ENCODE measurements at places on chromosomes 5 and 9.

DNA sequence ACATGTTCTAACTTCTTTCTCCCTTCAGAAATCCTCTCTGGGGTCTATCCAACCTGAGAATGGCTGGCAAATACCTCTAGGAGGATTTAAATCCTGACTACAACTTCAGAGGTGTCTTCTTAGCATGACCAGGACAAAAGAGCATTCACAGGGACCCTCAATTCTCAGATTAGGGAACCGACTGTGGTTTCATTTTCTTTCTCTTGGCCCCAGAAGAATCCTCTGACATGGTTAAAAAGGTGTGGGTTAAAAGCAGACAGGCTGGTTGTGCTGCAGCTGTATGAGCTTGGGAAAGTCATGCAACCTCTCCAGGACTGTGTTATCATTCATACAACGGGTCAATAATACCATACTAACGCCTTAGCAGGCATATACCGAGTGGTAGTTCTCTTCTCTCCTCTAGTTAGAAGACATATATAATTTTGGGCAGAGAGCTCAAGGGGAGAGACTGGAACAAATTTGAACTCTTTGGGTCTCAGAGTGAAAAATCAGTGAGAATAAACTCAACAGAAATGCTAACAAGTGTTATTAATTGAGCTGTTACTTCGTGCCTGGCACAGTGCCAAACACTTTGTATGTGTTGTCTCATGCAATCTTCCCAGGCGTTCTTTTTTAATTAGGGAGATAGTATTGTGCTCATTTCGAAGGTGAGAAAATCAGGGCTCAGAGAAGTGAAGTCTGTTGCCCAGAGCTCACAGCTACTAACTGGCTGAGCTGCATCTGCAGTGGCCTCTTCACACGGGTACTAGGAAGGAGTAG, 35.2 kb downstream of the INSYN2B start:
- DNase-seq = no peak

GRCh38 chr9:130549093-130549735, 30.2 kb upstream of the FUBP3 start:
- DNase-seq = no peak

- no peak for DNase-seq
Observed at GRCh38 chr5:107043665-107044064, 627.1 kb downstream of the EFNA5 start.

GRCh38 chr9:70058569-70059116, 15.0 kb downstream of the MAMDC2 start:
- no peak for DNase-seq

GRCh38 chr5:177448244-177448950, 1.8 kb downstream of the PRR7 start:
- DNase-seq = no peak

DNA sequence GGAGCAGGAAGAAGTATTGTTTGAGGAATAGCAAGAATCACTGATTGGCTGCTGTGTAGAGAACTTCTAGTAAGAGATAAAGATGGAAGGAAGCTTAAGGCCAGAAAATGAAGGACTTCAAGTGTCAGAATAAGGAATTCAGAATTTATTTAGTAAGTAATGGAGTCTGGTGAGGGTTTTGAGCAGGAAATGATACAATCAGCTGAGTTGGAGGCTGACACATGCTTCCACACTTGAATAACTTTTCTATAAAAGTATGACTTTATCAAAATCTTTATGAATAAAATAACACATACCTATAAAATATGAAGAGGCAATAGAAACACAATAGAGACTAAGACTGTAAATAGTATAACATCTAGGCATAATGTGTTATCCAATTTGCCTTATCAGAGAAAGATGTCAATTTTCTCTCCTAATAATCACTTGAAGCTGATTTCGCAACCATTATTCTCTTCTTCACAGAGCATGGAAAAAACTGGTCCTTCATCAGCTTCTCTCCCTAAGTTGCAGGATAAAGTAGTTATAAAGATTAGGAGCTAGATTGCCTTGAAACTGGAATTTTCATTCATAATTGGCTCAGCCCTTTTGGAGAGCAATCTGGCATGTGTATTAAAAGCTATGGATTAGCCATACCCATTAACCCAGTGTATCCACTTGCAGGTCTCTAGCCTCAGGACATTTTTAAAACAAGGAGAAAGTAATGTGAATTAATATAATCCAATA, 143.4 kb downstream of the ZNF608 start:
- DNase-seq = no peak

DNA sequence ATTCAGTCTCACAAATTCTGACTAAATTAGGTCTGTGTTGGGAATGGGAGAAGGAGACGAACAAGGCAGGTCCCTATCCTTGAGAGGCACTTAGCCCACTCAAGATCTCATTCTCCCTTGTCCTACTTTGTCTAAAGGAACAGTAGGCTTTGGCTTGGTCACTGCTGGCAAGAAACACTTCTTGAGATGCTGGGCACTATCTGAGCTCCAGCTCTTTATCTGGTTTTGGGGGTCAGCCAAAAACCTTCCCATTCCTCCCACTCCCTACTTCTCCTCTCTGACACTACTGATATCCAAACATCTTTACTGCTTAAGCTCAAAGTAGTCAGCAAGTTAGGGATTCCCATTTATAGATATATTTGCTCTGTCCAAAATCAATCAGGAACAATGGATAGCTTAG, 155.2 kb downstream of the MAPKAP1 start:
- no peak for DNase-seq

GRCh38 chr9:127869310-127870152, 7.9 kb downstream of the AK1 start:
- peak; percentile 73 for DNase-seq

DNA sequence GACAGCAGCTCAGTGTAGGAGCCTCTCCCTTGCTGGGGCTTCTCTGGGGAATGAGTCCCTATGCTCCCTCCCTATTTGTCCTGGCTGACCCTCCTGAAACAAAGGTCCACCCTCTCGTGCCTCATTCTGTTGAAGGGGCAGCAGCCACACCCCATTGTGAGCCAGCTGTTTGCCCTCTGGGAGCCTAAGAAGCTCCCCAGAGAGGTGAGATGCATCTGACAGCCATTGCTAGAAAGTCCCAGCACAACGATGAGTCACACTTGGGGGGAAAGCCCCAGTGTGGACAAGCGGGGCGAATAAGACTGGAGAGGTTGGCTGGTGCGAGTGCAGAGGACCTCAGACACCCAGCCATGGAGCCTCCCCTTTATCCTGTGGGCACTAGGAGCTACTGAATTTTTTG, 101.4 kb downstream of the PPARGC1B start:
- DNase-seq = no peak

DNA sequence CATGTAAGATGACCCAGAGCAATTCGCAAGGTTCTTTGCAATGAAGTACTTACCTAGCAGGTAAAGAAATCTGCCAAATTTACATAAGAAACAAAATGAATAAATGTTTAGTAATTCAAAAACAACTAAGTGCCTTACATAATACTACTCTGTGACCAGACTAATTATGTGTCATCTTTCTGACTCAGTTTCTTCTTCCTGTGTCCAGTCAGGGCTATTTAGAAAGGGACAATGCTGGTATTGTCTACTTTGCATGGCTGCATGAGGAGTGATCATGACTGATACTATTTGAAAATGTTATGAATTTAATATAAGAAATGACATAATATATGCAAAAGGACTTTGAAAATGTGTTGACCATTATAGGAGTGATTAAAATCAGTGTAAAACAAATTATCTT, 210.0 kb downstream of the TMEM161B start:
- DNase-seq = no peak

- DNase-seq = no peak
Observed at GRCh38 chr5:10860645-10861422, 99.8 kb upstream of the DAP start.

- no peak for DNase-seq
Observed at GRCh38 chr5:893137-893506, 438 bp downstream of the TRIP13 start.

DNA sequence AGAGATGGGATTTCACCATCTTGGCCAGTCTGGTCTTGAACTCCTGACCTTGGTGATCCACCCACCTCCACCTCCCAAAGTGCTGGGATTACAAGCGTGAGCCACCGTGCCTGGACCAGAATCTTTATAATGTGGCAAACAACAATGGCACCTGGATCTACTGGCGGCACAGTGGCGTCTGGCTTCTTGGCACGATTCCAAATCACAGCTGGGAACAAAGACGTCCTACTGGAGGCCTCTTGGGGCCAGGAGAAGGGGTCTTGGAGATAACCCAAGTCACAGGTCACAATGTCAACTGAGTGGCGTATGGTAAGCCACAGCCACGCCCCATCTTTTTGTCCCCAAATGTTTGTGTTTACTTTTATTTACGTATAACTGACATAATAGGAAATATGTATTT, 77.8 kb upstream of the RAPGEF1 start:
- DNase-seq = no peak

GRCh38 chr5:74875994-74876791, 10.0 kb upstream of the FAM169A start:
- no peak for DNase-seq

- peak; percentile 49 for DNase-seq
Observed at GRCh38 chr9:119052339-119053030, 316.8 kb downstream of the BRINP1 start.
